ENCODE measurements at places on chromosomes 3 and 15.
A peak's percentile ranks its signal among the peaks of the same experiment; 100 is the strongest.

DNA sequence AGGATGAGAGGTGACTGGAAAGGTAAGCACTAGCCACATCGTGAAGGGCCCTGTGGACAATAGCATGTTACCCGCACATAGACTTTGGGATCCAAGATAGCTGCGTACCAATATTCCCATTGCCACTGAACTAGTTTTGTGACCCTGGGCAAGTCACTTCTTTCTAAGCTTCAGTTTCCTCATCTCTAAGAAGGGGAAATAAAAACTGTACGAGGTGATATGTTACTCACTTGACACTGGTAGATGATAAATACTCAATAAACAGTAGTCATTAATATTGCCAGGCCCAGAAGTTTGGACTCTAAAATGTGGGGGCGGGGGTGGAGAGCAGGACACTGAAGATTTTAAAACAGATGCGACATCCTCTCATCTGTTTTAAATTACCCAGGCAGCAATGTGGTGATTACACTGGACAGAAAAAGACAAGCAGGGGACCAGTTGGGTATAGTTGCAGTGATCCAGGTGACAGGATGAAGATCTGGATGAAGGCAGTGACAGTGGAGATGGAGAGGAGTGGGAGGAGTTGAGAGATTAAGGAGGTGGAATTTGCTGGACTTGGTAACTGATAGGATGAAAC is 2.5 kb downstream of the ATG7 start:
- no peak for DNase-seq

DNA sequence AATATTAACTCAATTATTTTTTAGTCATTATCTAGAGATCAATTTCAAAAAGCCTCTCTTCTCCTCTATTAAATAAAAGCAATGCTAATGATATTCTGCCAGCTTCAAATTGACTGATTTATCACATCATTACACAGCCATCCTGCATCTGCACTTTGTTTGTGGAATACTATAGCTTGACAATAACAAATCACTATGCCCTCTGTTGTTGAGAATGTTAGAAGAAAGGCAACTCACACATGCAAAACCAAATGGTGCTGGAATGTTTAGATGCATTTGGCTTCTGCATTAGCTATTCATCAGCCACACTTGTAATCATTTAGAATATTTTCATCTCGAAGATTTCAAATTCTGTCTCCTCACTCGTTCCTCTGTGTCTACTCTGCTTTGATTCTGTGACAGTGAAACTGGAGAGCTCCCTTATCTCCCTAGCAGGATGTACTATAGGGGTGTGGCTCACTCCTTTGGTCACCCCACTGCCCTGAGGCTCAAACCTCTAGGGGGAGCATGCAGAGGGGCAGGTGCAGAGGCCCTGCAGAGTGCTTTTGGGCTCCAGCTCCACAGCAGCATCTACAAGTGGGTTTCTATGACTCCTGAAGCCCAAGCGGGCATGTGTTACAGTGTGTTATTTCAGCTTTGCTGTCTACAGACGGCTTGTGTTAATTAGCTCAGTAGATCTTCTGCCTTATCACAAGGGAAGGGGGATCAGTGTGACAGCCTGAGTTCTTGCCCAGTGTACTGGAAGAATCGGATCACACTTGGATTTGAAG is 454.1 kb upstream of the BCHE start:
- no peak for DNase-seq

GRCh38 chr3:170806676-170807075 is 63.3 kb downstream of the RPL22L1 start:
- DNase-seq = no peak

DNA sequence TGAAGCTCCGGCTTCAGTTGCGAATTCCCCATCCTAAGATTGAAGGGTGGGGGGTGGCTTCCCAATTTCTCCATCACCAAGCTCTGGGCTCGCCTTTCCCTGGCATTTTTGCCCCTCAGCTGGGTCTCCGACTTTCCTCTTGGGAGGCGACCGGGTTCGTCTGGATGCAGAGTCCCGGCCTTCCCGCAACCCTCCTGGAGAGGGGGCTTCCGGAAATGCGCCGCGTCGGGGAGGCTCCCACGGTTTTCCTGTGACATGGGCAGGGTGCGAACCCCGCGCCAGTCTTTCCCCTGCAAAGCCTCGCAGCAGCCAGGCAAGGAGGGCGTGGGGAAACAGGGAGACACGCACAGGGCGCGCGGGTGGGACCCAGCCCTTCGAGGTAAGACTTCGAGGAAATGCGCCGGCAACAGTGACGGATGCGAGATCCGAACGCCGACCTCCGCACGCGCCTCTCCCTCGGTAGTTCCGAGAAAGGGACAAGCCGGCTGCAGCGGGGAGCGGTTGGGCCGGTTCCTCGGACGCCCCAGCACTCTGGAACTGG is 466 bp upstream of the HCN4 start:
- no peak for DNase-seq

DNA sequence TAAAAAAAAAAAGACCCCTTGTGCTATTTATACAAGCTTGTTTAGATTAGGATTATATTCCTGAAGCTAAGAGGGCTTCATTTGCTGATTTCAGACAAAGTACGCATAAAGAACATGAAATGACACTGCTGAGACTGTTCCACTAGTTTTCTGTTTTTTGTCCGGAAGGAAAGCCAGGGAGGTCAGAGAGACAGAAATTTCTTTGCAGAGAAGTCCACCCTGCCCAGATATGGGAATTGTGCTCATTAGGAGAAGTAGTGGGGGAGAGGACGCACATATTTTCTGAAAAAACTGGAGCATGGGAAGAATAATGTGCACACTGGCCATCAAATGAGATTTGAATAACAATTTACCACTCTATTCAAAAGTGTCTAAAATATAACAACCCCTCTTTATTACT is 220.9 kb upstream of the ICE2 start:
- DNase-seq = no peak

- DNase-seq = no peak
Measured at GRCh38 chr3:138089091-138089490, 26.3 kb downstream of the DZIP1L start.

- peak; percentile 38 for DNase-seq
Measured at GRCh38 chr3:20043396-20043795, 3.1 kb downstream of the KAT2B start.

- DNase-seq = peak; percentile 19
Measured at GRCh38 chr3:12194669-12195161, 36.0 kb upstream of the TIMP4 start.

DNA sequence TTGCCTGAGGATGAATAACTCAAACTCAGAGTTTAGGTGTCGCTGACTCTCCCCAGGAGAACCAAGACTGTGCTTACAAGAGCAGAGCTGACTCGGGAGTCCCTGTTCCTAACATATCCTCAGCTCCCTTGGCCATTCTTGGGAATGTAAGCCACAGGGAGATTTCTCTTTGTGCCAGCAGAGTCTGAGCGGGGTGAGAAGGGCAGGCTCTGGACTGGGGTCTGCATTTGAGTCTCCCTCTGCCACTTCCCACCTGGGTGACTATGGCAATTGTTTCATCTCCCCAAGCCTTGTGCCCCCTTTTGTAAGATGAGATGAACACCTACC is 126.0 kb downstream of the ADAMTS17 start:
- DNase-seq = no peak

GRCh38 chr15:92074646-92075045 is 221.1 kb downstream of the SLCO3A1 start:
- DNase-seq = no peak

DNA sequence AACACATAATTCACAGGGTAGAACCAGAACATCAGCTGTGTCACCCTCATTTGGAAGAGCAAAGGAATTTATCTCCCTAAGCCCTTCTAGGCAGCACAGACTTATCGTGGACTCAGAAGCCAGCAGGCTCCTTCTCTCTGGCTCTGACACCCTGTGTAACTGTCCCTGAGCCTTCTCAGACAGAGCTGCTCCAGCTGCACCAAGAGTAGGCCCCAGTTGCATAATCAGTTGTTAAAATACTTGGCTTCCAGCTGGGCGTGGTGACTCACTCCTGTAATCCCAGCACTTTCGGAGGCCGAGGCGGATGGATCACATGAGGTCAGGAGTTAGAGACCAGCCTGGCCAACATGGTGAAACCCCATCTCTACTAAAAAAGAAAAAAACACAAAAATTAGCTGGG is 49.4 kb upstream of the ACVR2B start:
- no peak for DNase-seq

DNA sequence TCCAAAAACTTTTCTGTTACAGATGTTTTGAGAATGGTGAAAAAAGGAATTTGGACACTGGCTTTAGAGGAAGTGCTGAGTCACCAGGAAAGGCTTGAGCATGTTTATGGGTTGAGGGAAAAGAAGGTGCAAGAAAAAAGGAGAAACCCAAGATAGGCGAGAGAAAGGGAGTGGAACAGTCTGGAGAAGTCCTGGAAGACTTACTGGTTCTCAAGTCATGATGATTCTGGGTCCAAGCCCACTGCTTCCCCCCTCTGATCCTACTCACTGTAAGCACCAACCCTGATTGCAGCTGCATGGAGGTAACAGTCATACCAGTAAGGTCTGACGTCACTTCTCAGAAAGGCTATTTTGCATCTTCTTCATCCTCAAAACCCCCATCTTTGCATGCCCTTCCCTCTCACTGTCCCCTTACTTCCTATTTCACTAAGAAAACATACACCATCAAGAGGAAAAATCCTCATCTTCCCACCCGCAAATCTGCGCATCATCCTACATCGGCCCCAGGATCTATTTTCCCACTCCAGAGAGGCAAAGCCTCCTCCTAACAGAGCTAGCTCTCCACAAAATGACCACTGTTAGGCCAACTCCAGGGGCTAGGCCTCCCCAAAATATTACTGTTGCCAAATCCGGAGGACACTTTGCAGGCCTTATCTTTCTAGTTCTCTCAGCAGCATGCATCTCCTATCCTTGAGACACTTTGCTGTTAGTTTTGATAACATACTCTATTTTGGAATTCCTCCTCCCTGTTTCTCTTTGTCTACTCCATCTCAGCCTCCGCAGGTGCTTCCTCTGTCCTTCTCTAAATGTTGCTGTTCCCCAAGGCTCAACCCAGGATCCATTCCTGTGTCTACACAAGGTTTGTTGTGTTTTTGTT is 3.2 kb upstream of the ATP13A3 start:
- DNase-seq = no peak

GRCh38 chr3:27910456-27910855 is 188.3 kb upstream of the EOMES start:
- DNase-seq = no peak

DNA sequence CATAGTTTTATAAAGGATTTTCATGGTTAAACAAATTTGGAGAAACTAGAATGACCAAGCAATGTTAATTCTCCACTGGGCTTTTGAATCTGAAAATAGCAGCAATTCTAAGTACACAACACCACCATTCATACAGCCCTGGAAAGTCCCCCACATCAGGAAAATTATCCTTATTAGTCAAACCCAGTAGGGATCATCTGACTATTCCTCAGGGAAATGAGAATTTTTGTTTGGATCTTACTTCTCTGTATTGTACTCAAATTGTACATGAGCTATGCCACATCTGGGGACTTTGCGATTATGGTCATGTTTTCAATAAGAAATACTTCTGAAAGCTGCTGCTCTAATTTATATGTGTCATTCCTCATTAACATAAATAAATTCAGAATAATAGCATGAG is 46.0 kb downstream of the RARB start:
- no peak for DNase-seq

- DNase-seq = no peak
Measured at GRCh38 chr3:122299215-122299614, 25.8 kb upstream of the CSTA start.

DNA sequence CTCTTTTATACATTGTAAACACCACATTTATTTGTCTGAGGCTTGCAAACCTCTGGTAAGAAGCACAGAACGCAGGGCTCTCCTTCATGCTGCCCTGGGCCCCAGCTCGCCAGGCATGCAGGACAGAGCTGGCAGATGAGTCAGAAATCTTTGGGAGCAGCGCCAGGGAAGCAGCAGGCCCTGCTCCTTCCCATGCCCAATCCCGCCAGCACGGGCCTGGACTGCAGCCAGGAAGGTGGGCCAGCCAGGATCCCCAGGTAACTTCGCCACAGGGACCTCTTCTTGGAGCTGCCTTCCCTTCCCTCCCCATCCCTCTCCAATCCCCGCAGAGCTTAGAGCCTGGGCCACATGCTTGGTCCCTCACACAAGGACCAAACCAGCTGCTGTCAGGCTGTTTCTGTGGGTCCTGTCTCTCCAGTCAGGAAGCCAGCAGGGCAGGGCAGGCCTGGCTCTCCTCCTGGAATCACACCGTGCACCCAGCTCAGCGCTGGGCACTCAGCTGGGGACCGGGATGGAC is 8.8 kb downstream of the STOML1 start:
- no peak for DNase-seq

- DNase-seq = no peak
Measured at GRCh38 chr3:69499899-69500421, 114.1 kb upstream of the FRMD4B start.

DNA sequence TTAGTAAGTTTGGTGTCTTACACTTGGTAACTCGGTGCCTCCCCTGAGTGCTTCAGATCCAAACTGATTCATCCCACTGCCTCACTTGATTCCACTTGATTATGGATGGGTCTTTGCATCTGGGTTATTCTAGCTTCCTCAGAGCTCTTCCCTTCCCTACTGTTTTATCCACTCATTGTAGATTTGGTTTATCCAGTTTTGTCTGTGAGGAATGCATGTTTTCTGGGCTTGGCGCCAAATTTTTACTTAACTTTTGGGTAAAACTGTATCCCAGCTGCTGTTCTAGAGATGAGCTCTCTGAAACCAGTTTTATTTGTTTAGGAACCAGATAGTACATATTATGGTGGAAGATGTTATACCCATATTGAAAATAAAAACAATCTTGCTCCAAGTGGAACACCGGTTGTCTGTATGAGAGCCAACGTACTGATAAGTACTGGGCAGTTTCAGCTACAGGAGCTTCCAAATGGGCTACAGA is 20.9 kb downstream of the RAD54L2 start:
- no peak for DNase-seq

GRCh38 chr3:138549179-138549977 is 44.7 kb downstream of the CEP70 start:
- no peak for DNase-seq

- no peak for DNase-seq
Measured at GRCh38 chr3:158794936-158795518, 6.8 kb upstream of the MFSD1 start.

GRCh38 chr3:39189959-39190269 is 2.5 kb downstream of the XIRP1 start:
- DNase-seq = peak; percentile 43

GRCh38 chr3:130950641-130951040 is 56.8 kb downstream of the ATP2C1 start:
- DNase-seq = no peak

DNA sequence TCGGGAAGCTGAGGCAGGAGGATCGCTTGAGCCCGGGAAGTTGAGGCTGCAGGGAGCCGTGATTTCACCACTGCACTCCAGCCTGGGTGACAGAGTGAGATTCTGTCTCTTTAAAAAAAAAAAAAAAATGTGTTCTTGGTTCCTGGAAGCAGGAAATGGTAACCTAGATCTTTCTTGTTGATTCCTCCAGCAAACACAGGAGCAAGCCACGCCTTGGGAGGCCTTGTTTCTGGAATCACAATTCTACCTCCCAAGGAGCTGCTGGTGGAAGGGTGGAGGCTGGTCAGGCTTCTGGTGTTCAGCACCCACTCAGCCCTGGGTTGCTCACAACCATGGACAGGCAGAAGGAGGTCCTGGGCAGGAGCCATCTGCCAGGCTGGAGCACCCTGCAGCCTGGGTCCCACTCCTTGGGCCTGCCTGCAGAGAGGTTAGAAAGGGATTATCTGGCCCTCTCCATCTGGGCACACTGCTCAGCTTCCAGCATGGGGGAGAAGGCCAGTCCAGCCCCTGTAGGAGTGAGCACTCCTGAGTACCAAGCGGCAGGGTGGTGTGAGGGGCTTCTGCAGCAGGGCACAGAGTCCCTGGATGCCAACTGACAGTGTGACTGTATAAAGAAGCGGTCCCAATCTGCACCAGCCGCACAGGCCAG is 65.6 kb downstream of the ABTB1 start:
- no peak for DNase-seq

All from stimulated activated CD4-positive, alpha-beta T cell treated with anti-CD3 and anti-CD28 coated beads, Interleukin-4, amount 100 ng/mL, for 1 hour (primary cell).